ENCODE measurements at places on chromosomes 3 and 15.

- DNase-seq: no peak
Measured at GRCh38 chr3:128310286-128311058, 156.2 kb downstream of the DNAJB8 start.

DNA sequence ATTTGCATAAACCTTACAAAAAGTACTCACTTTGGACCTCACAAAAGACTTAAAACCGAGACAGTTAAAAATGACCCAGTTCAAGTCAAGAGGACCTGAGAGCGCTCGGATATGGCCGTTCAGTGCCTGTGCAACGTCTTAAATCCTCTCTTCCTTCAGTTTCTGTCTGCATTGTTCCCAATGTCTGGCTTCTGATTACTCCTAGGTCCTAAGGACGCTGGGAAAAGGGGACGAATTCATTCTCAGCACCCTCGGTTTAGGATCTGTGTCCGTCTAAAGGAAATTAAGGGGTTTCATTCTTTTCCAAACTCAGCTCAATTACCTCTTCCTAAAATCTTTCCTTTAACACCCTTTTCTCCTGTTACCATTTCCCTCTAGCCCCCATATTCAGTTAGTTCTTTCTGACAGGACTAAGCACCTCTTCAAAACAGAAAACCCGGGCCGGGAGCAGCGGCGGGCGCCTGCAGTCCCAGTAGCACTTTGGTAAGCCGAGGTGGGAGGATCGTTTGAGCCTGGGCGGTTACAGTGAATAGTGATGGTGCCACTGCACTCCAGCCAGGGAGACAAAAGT, 970 bp downstream of the DPPA4 start:
- DNase-seq: peak; percentile 21

GRCh38 chr15:95609096-95609495, 721.4 kb upstream of the NR2F2 start:
- DNase-seq: peak; percentile 59

DNA sequence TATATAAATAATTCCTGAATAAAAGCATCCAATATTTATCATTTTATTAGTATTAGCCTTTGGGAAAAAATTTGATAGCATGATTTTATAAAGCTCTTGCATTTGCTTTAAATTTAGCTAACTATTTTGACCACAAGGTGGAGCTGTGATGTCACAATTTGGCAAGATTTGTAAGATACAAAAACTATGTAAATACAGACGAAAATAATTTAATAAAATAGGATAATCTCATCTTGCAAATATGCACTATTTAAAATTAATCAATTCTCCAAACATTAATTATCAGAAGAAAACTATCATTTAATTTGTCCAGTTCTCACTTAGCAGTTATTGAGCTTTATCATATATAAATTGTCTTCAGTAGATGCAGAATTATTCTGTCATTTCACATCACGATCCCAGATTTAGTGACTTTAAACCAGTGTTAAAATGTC, 95.4 kb downstream of the PLOD2 start:
- peak; percentile 69 for DNase-seq

- no peak for DNase-seq
Measured at GRCh38 chr3:140258222-140258724, 323.3 kb downstream of the CLSTN2 start.

- peak; percentile 7 for DNase-seq
Measured at GRCh38 chr15:52336529-52336928, 40.9 kb upstream of the MYO5C start.

GRCh38 chr3:150377601-150378300, 30.3 kb upstream of the TSC22D2 start:
- DNase-seq: no peak

GRCh38 chr15:33398555-33398954, 87.8 kb downstream of the RYR3 start:
- DNase-seq: no peak

DNA sequence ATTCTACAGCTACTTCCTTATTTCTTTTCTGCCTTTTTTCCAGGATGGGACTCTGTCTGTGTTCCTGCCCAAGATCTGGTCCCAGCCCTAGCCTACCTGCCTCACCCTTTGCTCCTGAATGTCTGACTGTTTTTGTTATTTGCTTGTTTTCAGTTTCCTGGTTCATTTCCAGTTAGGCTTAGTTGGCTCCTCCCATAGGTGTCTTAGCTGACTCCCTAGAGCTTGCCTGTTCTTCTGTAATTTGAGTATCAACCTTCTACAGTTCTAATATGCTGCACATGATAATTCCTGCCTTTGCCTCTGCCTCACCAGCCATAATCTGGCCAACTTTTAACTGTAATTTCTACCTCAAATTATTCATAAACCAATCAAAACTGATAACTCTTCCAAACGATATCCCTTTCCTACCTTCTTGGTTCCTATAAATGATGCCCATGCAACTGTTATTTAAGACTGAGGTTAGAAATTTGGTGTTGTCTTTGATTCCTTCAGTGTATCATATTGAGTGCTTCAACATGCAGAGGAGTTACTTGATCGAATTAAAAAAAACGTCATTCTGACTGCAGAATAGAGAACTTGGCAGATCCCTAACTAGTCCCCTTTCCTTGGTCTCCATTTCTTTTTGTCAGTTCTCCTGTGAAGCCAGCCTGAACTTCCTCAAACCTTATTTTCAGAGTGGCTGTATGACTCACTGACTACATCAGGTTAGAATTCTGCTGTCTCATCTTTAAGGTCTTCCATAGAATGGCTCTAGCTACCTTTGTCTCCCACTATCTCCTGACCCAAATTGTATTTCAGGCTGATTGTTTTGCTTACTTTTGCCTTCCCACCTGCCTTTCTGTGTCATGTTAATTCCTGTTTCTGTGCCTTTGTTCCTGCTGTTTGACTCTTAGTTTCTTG, 8.4 kb downstream of the GOLM2 start:
- peak; percentile 54 for DNase-seq

All from fibroblast of skin of right quadriceps (primary cell).